ENCODE measurements at places on chromosomes 1 and 21. TPM values are rescaled to one million over a fixed set of nuclear protein-coding genes. Genes with fewer than 3 reads are reported as not detected.

Gene TFF2
- total RNA-seq: not detected

Gene SEMA4A
- total RNA-seq: 12.1 TPM

Gene FAM177B
- 0.47 TPM for total RNA-seq

Gene ANKRD65
- total RNA-seq: not detected

Gene PMVK
- total RNA-seq: 47.4 TPM
